ENCODE measurements at places on chromosomes 16 and 17.

- no peak for DNase-seq
Observed at GRCh38 chr17:57309479-57309878, 53.2 kb downstream of the MSI2 start.

DNA sequence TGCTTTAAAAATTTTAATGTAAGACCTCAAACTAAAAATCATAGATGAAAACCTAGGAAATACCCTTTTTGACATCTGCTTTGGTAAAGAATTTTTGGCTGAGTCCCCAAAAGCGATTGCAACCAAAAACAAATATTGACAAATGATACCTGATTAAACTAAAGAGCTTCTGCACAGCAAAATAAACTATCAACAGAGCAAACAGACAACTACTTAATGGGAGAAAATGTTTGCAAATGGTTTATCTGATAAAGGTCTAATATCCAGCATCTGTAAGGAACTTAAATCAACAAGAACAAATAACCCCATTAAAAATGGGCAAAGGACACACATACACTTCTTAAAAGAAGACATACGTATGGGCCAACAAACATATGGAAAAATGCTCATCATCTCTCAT lies 242.5 kb downstream of the BCAS3 start:
- DNase-seq, result no peak

DNA sequence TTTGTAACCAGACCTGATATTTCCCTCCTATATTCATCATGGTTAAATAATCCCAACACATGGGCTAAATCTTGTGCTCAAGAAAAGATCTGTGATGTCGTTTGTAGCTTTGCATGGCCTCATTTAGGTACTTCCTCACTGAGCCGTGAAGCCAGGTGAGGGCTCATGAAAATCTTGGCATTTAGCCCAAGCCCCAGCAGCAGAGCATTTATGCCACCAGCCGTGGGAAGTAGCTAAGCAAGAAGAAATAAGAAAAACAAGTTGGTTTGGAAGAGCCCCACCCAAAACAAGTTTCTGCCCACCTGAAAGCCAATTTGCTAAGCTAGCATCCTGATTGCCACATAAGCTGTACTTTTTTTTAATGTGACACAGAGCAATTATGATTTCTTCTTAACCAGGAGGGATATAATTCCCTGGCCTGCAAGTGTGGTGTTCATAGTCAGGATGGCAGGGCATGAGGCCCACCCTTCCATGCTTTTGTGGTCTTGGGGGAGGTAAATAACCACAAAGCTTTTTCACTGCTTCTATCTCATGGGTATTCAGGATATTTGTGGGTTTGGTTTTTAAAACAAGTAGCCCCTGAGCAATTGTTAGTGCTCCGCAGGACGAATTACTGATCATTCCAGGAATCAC lies 10.5 kb downstream of the TMIGD1 start:
- DNase-seq, result no peak

- peak; percentile 50 for DNase-seq
Observed at GRCh38 chr17:21689604-21690003, 2.7 kb upstream of the KCNJ18 start.

DNA sequence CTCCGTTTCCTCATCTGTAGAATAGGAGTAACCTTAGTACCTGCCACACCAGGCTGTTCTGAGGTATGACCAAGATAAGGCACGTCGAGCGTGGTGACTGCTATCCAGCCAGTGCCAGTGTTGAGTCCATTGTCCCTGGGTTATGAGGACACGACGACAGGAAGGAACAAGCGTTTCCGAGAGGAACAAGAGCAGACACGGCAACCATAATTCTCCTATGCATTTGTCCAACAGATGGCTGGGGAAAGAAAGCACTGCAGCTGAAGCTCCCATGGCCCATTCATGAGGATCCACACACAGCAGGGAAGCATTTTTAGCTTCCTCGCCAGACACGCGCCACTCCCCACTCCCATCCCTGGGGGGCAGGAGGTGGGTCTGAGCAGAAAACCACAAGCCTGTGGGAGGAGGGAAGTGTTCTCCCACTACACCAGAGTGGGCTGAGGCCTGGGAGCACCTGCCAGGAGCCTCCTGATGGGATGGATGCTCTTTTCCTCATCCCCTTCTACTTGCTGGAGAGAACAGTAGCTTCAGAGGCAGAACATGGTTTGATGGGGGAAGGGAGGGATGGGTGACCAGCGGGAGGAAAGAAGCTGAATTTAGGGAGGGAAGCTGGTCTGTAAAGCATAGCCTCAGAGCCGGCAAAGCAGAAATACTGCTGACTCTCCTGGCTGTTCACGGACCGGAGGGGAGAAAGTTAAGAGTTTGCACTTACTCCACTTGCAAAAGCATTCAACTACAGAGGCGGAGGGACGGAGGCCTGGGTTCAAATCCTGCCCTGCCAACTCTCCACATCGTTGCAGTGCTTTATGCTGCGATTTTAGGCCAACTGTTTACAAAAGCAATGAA lies 2.7 kb downstream of the COTL1 start:
- DNase-seq, result no peak

GRCh38 chr16:880471-881171 lies 80.1 kb upstream of the GNG13 start:
- peak; percentile 12 for DNase-seq

DNA sequence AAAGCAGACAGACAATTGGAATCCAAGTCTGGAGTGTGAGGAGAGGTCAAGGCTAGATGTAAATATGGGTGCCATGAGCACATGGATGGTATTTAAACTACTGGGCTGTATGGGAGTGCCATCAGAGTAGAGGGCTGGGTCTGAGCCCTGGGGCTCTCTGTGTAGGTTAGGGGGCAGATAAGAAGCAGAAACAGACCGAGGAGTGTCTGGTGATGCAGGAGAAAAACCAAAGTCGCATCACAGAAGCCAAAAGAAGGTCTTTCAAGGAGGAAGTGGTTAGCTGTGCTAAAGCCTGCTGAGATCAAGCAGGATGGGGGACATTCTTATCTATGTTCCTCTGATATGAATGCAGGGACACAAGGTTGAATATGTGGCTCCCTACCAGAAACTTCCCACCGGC lies 1.9 kb downstream of the TSEN54 start:
- DNase-seq, result no peak

GRCh38 chr17:35345926-35346771 lies 27.3 kb downstream of the SLFN11 start:
- peak; percentile 58 for DNase-seq

GRCh38 chr16:11801481-11802021 lies 4.5 kb upstream of the ZC3H7A start:
- DNase-seq, result no peak

GRCh38 chr16:27398894-27399853 lies 2.8 kb upstream of the IL21R start:
- DNase-seq, result no peak

- no peak for DNase-seq
Observed at GRCh38 chr16:69382421-69382820, 3.4 kb downstream of the TERF2 start.

GRCh38 chr16:31063843-31064611 lies 10.0 kb downstream of the ZNF668 start:
- no peak for DNase-seq

DNA sequence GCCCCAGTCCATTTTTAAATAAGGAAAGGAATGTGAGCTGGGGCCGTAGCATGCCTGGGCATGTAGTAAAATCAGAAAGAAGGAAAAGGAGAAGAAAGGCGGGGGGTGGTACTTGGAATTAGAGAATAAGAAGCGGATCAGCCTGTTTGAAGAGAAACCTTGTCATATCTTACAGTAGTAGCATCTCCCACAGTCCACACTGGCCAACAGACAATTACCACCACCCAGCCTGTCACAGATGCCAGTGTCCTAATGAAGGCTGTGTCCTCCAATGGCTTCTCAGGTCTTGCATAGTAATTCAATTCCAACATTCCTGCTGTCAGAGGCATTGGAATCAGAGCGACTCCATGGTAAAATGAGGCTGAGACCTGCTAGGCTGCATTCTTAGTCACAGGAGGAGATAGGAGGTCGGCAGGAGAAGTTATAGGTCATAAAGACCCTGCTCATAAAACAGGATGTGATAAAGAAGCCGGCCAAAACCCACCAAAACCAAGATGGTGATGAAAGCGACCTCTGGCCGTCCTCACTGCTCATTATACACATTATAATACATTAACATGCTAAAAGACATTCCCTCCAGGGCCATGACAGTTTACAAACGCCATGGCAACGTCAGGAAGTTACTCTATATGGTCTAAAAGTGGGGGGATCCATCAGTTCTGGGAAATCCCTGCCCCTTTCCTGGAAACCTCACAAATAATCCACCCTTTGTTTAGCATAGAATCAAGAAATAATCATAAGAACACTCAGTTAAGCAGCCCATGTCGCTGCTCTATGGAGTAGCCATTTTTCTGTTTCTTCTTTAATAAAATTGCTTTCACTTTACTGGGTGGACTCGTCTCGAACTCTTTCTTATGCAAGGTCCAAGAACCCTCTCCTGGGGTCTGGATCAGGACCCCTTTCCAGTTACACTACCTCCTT lies 9.6 kb upstream of the AKAP10 start:
- no peak for DNase-seq

DNA sequence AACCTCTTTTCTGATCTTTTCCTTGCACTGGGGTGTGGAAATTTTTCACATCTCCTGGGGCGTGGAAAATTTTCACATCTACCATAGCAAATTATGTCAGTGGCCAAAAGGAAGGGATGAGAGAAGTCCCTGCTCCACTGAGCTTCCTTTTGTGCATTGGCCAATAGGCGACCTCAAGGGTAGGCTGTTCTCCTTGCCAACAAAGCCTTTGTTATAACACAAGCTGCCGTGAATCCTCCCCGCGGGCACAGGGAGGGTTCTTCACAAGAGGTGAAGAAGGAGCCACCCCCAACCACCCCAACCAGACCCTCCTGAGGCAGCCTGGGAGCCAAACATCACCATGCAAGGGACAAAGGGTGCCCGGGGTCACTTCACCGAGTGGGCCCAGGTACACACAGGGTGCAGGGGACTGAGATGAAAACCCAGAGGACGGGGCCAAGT lies 6.5 kb downstream of the SLC5A11 start:
- no peak for DNase-seq

DNA sequence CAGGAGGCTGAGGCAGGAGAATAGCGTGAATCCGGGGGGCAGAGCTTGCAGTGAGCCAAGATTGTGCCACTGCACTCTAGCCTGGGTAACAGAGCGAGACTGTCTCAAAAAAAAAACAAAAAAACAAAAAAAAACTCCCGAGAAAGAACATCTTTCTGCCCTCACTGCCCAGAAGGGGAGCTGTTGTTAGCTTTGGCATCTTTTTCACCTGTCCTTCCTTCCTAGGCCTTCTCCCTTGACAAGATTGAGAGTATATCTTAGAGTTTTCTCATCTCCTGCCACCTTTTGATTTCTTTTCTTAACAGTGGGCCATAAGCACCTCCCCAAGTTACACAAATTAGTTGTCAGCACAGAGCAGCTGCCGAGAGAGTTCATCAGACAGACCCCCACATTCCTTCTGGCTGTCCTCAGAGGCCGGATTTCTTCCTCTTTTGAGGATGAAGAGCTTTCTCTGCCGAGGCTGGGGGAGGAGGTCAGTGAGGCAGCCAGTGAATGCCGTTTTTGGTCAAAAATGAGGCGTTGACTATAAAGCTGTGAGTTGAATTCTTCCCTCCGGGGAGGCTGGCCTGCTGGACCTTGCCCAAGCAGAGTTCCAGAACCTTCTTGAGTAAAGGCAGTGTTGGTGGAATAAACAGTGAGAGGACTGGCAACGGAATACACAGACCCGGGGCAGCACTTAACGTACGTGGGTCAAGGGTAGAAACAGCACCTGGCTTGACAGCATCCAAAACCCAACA lies 127.0 kb downstream of the ABCC6 start:
- peak; percentile 44 for DNase-seq

DNA sequence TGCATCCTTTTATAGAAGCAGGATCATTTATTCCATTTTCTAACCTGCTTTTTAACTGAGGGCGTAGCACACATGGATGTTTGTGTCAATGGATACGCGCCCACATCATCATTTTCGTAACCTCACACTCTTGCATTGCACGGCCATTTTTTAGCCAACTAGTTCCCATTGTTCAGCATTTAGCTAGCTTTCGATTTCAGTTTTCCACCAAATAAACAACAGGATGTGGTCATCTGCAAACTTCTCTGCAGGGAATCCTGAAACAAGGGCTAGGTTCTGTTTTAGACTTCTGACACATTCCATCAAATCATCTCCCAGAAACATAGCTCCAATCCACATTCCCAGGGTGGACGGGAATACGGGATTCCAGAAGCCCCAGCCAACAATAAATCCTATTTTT lies 6.4 kb downstream of the CYB561 start:
- no peak for DNase-seq

- no peak for DNase-seq
Observed at GRCh38 chr17:28112606-28113005, 70.1 kb downstream of the NLK start.

DNA sequence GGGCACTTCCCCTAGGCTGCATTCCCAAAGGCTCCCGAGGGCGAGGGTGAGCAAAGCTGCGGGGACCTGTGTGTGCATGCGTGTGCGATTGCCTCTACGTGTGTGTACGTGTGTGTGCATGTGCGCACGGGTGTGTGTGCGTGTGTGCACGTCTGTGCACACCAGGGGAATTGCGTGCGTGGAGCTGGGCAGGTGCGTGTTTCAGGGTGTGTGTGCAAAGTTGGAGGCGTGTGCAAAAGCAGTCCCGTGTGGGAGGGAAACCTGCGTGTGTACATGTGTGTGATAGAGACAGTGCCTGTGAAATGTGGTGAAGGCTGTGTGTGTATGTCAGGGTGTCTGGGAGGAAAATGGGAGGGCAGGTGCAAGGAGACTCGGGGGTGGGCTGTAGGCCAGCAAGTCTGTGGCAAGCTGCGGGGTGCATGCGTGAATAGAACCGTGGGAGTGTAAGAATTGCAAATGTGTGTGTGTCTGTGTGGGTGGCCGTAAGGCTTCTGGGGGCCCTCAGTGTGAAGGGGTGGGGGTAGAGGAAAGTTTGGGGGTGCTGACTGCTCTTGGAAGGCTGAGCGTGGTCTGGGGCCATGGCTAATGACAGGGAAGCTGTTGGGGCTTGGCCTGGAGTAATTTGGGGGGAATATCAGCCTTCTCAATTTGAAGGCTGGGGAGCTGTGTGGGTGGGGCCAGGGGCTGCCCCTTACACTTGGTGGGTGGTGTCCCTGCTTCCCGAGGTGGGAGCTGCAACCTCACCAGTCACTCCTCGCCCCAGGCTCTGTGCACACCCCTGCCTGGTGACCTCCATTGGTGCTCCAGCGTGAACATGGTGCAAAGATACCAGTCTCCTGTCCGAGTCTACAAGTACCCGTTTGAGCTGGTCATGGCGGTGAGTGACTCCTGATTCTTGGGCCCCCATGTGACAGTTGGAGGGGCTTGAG lies 644 bp downstream of the SEC14L5 start:
- DNase-seq, result no peak

GRCh38 chr17:50458701-50459676 lies 9.7 kb downstream of the CHAD start:
- DNase-seq, result no peak

- DNase-seq, result peak; percentile 65
Observed at GRCh38 chr17:46044286-46044928, 45.4 kb downstream of the STH start.

- DNase-seq, result no peak
Observed at GRCh38 chr17:66655861-66656260, 179.1 kb upstream of the CACNG5 start.

DNA sequence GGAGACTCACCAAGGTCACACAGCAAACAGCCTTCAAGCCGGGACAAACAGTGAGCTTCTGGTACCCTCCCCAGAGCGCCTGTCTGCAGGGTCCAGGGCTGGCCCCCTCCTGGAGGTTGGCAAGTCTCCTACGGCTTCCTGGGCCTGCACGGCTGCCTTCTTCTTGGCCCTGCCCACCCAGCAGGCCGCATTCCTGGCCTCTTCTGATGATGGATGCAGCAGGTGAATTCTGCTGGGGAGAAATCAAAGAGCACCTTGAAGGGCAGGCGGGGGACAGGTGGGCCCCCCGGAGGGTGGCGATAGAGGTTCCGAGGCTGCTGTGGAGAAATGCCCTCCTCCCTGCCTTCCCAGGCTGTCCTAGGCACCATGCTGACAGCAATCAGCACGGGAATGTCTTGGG lies 3.8 kb upstream of the NOS2 start:
- no peak for DNase-seq
